Stomach (tissue), 19 donors: ENCODE measurements at places on chromosomes 4 and X.
A peak's percentile ranks its signal among the peaks of the same experiment; 100 is the strongest.

DNA sequence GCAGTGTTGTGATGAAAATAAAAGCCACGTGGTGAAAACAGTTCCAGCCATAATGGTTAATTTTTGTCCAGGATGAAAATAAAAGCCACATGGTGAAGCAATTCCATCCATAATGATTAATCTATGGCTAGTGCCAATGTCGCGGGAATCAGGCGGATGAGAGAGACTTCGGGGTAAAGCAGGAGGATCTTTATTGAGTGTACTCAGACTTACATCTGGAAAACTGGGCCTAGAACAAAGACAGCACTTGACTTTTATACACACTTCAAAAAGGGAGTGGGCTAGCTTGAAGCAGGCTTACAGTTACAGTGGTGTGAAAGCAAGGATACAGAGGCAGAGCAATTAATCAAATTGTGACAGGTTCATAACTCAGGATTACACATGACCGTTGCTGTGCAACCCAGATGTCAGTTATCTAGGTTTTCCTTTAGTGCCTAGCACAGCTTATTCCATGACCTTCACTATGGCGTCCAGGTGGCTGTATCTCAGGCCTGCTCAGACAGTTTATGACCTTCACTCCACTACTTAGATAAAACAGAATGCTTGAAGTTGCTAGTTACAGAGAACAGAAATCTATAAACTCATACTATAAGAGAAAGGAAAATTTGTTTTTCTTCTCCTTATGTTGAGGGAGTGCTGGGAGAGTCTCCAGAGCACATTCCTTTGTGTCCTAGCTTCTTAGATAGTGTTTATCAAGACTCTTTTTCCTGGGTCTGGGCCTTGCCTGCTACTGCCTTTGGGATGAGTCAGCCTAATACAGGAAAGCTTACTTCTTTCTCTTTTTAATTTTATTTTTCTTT, 5.9 kb upstream of the PLA2G12A start:
- no peaks in the 10 kb centered on the region for H3K27me3 ChIP-seq
- peak; percentile 59 for DNase-seq
- H3K4me3 ChIP-seq, result no peak overlapping the region
- H3K27ac ChIP-seq, result no peak overlapping the region
- H3K36me3 ChIP-seq, result no peaks in the 10 kb centered on the region

DNA sequence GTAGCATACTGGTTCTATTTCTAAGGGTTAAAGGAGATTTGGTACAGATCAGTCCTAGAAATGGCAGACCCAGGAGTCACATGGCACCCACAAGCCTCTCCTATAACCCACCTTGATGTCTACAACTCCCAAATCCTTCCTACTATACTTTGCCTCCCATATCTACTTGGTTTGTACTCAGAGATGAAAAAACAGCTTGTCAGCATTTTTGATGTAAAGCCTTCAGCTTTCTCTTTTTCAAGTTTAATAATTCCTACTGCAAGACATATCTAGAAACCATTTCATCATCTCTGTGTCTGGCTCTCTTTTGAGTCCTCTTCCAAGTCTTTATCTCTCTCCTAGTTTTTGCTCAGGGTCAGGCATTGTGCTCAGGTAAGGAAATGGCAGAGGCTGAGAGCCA, 82.9 kb downstream of the NYX start:
- no peak for DNase-seq
- no peak overlapping the region for H3K4me3 ChIP-seq
- H3K27me3 ChIP-seq, result peaks cover 3% of the 10 kb centered on the region
- peaks cover 36% of the 10 kb centered on the region for H3K36me3 ChIP-seq

DNA sequence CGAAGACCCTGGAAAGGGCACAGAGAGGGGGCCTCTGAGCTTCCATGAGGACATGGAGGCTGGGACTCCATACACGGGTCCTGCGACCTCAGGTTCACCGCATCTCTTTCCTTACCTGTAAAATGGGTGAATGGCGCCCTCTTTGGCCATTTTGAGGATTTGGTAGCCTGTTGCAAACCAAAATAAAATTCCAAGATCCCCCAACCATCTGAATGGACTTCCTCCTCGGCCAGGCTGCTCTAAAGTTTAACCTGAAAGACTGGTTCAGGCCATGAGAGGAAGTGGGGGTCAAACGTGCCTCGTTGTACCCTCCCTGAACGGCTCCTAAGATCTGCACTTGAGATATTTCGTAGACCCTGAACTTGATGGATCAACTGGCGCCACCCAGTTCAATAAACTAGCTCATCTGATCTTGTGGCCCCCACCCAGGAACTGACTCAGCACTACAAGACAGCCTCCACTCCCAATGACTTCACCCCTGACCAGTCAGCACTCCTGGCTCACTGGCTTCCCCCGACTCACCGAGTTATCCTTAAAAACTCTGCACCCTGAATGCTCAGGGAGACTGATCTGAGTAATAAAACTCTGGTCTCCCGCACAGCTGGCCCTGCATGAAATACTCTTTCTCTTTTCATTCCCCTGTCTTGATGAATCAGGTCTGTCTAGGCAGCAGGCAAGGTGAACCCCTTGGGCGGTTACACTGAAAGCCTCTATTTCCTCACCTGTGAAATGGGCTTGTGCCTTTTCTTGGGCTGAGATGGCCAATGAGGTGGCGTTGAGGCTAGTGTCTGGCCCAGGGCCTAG, 32.9 kb upstream of the GPR78 start:
- H3K36me3 ChIP-seq, result no peaks in the 10 kb centered on the region
- no peak overlapping the region for H3K4me3 ChIP-seq
- DNase-seq, result peak; percentile 49
- peaks cover 3% of the 10 kb centered on the region for H3K27me3 ChIP-seq

- no peaks in the 10 kb centered on the region for H3K36me3 ChIP-seq
- no peak overlapping the region for H3K4me3 ChIP-seq
- H3K27ac ChIP-seq, result no peak overlapping the region
- H3K27me3 ChIP-seq, result no peaks in the 10 kb centered on the region
- DNase-seq, result no peak
- H3K4me1 ChIP-seq, result no peaks in the 10 kb centered on the region
These were observed 30.3 kb upstream of the BRS3 start for GRCh38 chrX:136457303-136457917.

- H3K27me3 ChIP-seq, result no peaks in the 10 kb centered on the region
- peak; percentile 85 for DNase-seq
- no peaks in the 10 kb centered on the region for H3K4me1 ChIP-seq
- H3K4me3 ChIP-seq, result no peak overlapping the region
- H3K27ac ChIP-seq, result peak overlapping the region; percentile 8
These were observed 100.1 kb downstream of the REPS2 start for GRCh38 chrX:17046478-17047097.

GRCh38 chr4:52877694-52878093, 15.6 kb downstream of the RASL11B start:
- H3K4me1 ChIP-seq, result no peaks in the 10 kb centered on the region
- no peak overlapping the region for H3K4me3 ChIP-seq
- no peaks in the 10 kb centered on the region for H3K36me3 ChIP-seq
- no peak overlapping the region for H3K27ac ChIP-seq

DNA sequence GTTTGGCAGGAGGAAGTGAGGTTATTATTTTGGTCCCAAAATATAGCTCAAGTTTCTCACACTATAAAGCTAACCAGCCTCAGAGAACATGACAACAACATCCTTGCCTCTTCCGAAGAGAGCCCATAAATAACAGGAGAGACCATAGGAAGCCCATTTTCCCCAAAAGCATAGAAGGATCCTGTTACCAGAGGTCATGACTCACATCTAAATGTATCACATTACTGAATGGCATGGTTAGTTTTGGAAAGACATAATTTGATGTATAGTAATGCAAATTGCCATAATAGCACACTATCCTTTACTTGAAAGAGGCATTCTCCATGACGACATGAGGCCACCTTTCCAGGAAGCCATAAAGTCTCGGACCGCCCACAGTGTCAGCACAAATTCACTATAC, 238.8 kb upstream of the GRIA3 start:
- no peak overlapping the region for H3K27ac ChIP-seq
- no peaks in the 10 kb centered on the region for H3K36me3 ChIP-seq
- H3K4me1 ChIP-seq, result no peaks in the 10 kb centered on the region

DNA sequence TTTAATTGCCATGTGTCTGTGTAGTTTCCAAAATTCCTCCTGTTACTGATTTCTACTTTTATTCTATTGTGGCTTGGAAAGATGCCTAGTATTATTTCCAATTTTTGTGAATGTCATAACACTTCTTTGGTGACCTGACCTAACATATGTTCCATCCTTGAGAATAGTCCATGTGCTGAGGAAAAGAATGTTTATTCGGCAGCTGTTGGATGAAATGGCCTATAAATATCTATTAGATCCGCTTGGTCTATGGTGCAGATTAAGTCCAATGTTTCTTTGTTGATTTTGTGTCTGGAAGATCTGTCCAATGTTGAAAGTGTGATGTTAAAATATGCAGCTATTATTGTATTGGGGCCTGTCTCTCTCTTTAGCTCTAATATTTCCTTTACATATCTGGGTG, 219.2 kb upstream of the HDX start:
- H3K27me3 ChIP-seq, result peaks cover 3% of the 10 kb centered on the region
- no peaks in the 10 kb centered on the region for H3K36me3 ChIP-seq
- H3K27ac ChIP-seq, result no peak overlapping the region
- H3K4me3 ChIP-seq, result no peak overlapping the region

GRCh38 chr4:161929956-161930355, 233.8 kb downstream of the FSTL5 start:
- DNase-seq, result peak; percentile 16
- H3K4me1 ChIP-seq, result no peaks in the 10 kb centered on the region
- no peak overlapping the region for H3K27ac ChIP-seq
- H3K4me3 ChIP-seq, result no peak overlapping the region
- no peaks in the 10 kb centered on the region for H3K36me3 ChIP-seq
- H3K27me3 ChIP-seq, result no peaks in the 10 kb centered on the region

DNA sequence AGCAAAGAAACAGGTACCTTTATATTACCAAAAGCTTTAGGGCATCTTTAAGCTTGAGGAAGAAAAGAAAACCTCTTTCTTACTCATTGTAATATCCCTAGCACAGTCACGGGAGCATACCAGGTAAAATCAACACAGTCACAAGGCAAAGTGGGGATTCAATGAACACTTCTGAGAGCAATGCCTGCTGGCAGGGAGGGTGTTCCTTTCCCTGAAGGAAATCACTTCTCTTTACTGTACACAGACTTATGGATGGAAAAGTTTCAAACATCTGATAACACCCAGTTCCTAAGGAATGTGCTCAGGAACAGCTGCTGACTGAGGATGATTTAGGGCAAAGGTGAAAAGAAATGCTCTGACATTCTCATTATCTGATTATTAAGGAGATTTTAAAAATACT, 94.8 kb downstream of the MAML3 start:
- no peak overlapping the region for H3K4me3 ChIP-seq
- H3K36me3 ChIP-seq, result no peaks in the 10 kb centered on the region
- H3K27ac ChIP-seq, result peak overlapping the region; percentile 52
- no peaks in the 10 kb centered on the region for H3K27me3 ChIP-seq
- H3K4me1 ChIP-seq, result peaks cover 30% of the 10 kb centered on the region
- peak; percentile 69 for DNase-seq

- no peak overlapping the region for H3K27ac ChIP-seq
- DNase-seq, result no peak
- H3K4me1 ChIP-seq, result no peaks in the 10 kb centered on the region
- H3K27me3 ChIP-seq, result no peaks in the 10 kb centered on the region
- no peak overlapping the region for H3K4me3 ChIP-seq
- H3K36me3 ChIP-seq, result no peaks in the 10 kb centered on the region
These were observed 71.9 kb downstream of the KCNIP4 start for GRCh38 chr4:21876711-21877110.

- H3K4me1 ChIP-seq, result peaks cover 94% of the 10 kb centered on the region
- H3K36me3 ChIP-seq, result peaks cover 23% of the 10 kb centered on the region
- no peak overlapping the region for H3K4me3 ChIP-seq
- H3K27me3 ChIP-seq, result no peaks in the 10 kb centered on the region
- peak overlapping the region; percentile 73 for H3K27ac ChIP-seq
- no peak for DNase-seq
These were observed 17.1 kb downstream of the RNF4 start for GRCh38 chr4:2485956-2486355.

GRCh38 chr4:81049330-81049729, 18.8 kb downstream of the BMP3 start:
- DNase-seq, result no peak
- H3K4me1 ChIP-seq, result no peaks in the 10 kb centered on the region
- no peaks in the 10 kb centered on the region for H3K36me3 ChIP-seq
- H3K27me3 ChIP-seq, result peaks cover 7% of the 10 kb centered on the region

GRCh38 chr4:10108818-10109783, 7.5 kb downstream of the WDR1 start:
- peaks cover 100% of the 10 kb centered on the region for H3K4me1 ChIP-seq
- peak overlapping the region; percentile 1 for H3K4me3 ChIP-seq
- no peaks in the 10 kb centered on the region for H3K27me3 ChIP-seq
- no peak overlapping the region for H3K27ac ChIP-seq
- H3K36me3 ChIP-seq, result peaks cover 43% of the 10 kb centered on the region
- no peak for DNase-seq

DNA sequence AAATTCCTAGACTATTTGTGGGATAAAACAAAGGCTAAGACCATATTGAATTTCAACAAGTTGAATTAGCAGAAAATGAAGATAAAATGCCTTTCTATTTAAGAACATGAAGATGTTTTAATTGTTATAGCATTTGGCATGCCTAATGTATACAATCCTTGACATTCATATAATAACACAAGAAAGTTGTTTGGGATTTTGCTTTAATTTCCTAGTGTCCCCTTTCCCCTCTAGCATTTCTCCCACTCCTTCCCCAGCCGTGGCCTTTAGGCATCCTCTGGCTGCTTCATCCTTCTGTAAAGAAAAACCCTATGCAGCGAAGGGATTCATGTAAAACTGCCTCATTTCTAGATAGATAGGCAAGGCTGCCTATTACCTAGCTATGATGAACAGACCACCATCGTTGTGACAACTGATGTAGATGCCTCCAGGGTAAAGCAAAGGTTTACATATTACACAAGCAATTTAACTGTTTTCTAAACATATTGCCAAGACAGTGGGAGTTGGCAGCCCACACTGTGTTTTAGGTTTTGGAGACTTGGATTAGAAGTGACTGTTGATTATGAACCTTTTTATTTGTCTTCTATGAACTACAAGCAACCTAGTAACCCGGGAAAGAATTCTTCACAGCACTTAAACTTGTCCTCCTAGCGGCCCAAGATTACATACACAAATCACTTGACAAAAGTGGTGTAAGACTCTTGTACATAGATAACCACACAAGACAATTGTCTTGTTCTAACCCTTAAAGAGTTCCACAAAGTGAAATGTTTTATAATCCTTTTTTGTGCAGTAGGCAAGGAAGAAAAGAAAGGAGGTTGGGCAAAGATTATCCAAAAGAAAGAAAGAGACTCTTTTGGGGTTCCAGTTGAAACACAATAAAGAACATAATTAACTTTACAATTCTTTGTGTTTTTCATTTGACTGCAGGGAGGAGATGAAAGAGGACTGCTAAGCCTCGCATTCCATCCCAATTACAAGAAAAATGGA, 59.9 kb downstream of the HHIP start:
- H3K27ac ChIP-seq, result no peak overlapping the region
- H3K36me3 ChIP-seq, result no peaks in the 10 kb centered on the region
- no peaks in the 10 kb centered on the region for H3K4me1 ChIP-seq
- H3K4me3 ChIP-seq, result no peak overlapping the region

GRCh38 chrX:72054779-72055489, 76.8 kb downstream of the RTL5 start:
- peaks cover 16% of the 10 kb centered on the region for H3K4me1 ChIP-seq
- H3K4me3 ChIP-seq, result no peak overlapping the region
- H3K27me3 ChIP-seq, result no peaks in the 10 kb centered on the region

GRCh38 chr4:69066945-69067344, 29.3 kb upstream of the UGT2B7 start:
- no peaks in the 10 kb centered on the region for H3K4me1 ChIP-seq
- H3K4me3 ChIP-seq, result no peak overlapping the region
- no peaks in the 10 kb centered on the region for H3K27me3 ChIP-seq
- no peaks in the 10 kb centered on the region for H3K36me3 ChIP-seq
- DNase-seq, result no peak
- no peak overlapping the region for H3K27ac ChIP-seq

GRCh38 chrX:107936434-107936730, 45.8 kb downstream of the TEX13B start:
- no peak for DNase-seq
- no peak overlapping the region for H3K27ac ChIP-seq
- H3K36me3 ChIP-seq, result no peaks in the 10 kb centered on the region
- H3K4me3 ChIP-seq, result no peak overlapping the region
- no peaks in the 10 kb centered on the region for H3K27me3 ChIP-seq
